SJCRH30 (cell line): ENCODE measurements at places on chromosomes 1 and 21. TPM values are rescaled to one million over a fixed set of nuclear protein-coding genes. Genes with fewer than 3 reads are reported as not detected.

- DNase-seq: no peak
Measured at GRCh38 chr1:220485791-220486190, 42.1 kb upstream of the MARK1 start.

DNA sequence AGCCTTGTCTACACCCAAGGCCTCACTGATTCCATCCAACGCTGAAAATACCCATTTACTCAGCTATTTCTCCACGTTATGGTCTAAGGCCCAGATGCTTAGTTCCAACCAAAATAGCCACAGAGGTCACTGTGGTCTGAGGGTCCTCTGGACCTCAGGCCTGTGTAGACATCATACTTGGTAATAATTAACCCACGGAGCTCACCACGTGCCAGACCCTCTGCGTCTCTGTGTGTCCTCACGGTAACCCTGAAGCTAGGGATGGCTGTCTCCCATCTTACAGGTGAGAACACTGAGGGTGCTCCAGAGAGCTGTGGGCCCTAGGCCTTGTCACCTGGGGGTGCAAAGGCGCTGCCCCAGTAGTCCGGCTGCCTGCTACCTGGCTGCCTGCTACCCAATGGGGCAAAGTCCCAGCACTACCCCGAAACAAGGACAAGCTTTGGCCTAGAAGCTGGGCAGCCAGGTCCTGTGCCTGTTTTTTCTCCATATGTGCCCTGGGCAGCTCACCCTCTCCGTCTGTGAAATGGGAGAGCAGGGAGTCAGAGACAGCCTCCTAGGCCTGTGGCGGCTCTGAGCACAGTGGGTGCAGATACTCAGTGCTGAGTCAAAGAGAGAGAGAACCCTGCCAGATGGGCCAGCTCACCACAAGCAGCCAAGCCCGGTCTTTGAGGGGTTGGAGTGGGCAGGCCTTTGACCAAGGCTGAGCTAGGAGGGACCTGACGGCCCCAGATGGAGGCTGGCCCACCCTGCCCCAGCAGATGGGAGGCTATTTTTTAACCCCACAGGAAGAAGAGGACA is 17.0 kb upstream of the RUNX3 start:
- no peak for DNase-seq

The CD5L gene
- not detected in 2 replicates for total RNA-seq

The FBXO2 gene
- not detected in 2 replicates for total RNA-seq

GRCh38 chr1:50542362-50542761 is 119.1 kb upstream of the DMRTA2 start:
- no peak for DNase-seq

DNA sequence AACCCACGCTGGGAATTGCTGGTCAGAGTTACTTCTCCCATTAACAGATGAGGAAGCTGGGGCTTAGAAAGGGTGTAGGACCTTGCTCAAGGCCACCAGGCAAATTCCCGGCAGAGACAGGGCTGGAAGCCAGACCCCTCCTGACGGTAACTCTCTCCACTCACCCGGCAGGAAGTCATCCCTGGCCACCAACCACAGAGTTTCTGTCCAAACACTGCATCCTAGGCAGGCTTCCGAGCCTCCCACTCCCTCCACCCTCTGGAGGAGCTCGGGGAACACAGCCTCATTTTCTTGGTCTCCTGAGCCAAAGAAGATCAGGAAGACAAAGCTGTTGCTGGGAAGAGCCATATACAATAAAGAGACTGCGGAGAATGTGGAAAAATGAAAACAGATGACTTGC is 25.0 kb upstream of the ZNF436 start:
- peak; percentile 66 for DNase-seq

DNA sequence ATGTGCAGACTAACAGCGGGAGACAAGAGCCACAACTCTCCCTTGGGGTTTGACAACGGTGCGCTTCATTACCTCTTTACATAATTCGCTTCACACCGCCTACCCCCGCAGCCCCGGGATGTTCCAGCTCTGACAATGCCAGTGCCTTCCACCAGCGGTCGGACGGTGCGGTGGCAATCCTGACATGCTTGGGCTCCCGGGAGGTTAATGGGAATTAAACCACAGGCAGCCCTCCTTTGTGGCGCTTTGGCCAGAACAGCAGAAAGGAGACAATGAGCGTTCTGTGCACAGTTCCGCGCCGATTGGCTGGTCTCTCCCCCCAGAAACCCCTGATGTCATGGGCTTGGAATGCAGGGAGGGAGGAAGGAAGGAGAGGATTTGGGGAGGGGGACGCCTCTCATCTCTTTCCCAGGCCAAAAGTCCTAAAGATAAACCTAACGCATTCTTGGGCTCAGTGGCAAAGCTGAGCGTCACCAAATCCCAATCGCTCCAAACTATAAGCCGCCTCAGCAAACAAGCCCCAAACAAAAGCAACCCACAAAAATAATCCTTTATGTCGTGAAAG is 1.3 kb downstream of the CNN3 start:
- peak; percentile 98 for DNase-seq

- DNase-seq: no peak
Measured at GRCh38 chr1:71610476-71610875, 529.6 kb upstream of the ZRANB2 start.
